Cardiac atrium fibroblast (primary cell): ENCODE measurements at places on chromosomes 6 and 20. TPM values are rescaled to one million over a fixed set of nuclear protein-coding genes. Genes with fewer than 3 reads are reported as not detected.

Gene GHRH
- not detected in 2 replicates for total RNA-seq

Gene PBOV1
- total RNA-seq = not detected in 2 replicates

Gene HCRTR2
- total RNA-seq = not detected in 2 replicates

Gene PHACTR1
- under 0.01 and 1.5 TPM in 2 replicates for total RNA-seq

Gene TMC2
- not detected in 2 replicates for total RNA-seq

Gene DNAH8
- not detected in 2 replicates for total RNA-seq

Gene IRF4
- 0.16 TPM in 1 of 2 replicates, not detected in the other for total RNA-seq

Gene GLP1R
- not detected in 2 replicates for total RNA-seq

Gene CDSN
- not detected in 2 replicates for total RNA-seq

Gene SLC22A7
- total RNA-seq = not detected in 2 replicates

Gene NUS1
- 17.1 and 23.2 TPM in 2 replicates for total RNA-seq

Gene CRISP3
- not detected in 2 replicates for total RNA-seq

Gene GRM4
- total RNA-seq = not detected in 2 replicates
